IMR-90 (cell line): ENCODE measurements at places on chromosomes 3 and 15. TPM values are rescaled to one million over a fixed set of nuclear protein-coding genes. Genes with fewer than 3 reads are reported as not detected.

- H3K4me1 ChIP-seq = no peaks in the 10 kb centered on the region
- no peak overlapping the region for H3K27ac ChIP-seq
- H3K27me3 ChIP-seq = no peaks in the 10 kb centered on the region
- no peak overlapping the region for H3K4me3 ChIP-seq
- H3K36me3 ChIP-seq = no peaks in the 10 kb centered on the region
- DNase-seq = no peak
These were observed 175.1 kb upstream of the CTNNB1 start for GRCh38 chr3:41024031-41024836.

DNA sequence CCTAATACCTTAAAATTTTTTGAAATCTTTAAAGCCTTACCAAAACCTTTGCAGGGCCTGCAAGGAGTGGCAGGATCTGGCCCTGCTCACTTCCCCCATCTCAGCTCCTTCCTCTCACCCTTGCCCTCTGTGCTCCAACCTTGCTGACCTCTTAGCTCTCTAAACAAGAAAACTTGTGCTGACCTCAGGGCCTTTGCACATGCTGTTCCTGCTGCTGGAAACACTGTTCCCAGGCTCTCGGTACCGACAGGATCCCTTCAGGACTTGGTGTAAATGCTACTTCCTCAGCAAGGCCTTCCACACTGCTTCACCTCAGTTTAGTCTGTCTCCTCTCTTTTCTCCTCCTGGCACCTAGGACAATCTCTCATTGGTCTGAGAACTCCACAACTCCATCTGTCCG, 155.4 kb upstream of the IQSEC1 start:
- no peak overlapping the region for H3K27ac ChIP-seq
- H3K4me3 ChIP-seq = no peak overlapping the region
- H3K27me3 ChIP-seq = peaks cover 12% of the 10 kb centered on the region
- H3K36me3 ChIP-seq = no peaks in the 10 kb centered on the region
- DNase-seq = no peak

DNA sequence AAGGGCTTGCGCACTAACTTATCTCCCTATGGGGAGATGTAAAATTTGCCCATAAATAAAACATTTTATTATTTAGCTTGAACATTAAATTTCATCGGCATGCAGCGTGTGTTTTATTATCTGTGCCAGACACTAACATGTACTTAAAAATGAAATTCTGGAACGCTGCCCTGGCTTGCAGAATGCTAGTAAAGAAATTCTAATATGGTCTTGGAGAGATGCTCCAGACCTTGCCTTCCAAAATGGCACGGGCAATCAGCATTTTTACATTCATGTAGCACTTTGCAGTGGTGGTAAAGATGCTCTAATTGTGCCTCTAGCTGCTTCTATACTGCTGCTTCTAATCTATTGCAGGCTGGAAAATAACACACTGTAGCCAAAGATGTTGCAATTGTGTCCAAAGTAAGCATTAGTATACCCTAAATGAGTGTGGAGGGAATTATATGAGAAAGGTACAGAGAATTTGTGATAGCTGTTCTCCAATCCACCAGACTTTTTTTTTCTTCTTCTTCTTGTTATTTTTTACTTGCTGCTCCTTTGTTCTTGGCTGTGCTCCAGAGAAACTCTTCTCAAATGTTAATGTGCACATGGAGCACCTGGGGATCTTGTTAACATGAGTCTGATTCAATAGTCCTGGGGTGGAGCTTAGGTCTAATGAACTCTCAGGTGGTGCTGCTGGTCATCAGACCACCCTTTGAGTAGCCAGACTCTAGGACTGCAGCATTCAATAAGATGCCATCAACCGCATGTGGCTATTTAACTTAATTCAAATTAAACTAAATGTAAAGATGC, 47.3 kb downstream of the CRABP1 start:
- H3K4me3 ChIP-seq = no peak overlapping the region
- no peaks in the 10 kb centered on the region for H3K4me1 ChIP-seq
- peaks cover 53% of the 10 kb centered on the region for H3K27me3 ChIP-seq
- no peaks in the 10 kb centered on the region for H3K36me3 ChIP-seq
- DNase-seq = no peak

DNA sequence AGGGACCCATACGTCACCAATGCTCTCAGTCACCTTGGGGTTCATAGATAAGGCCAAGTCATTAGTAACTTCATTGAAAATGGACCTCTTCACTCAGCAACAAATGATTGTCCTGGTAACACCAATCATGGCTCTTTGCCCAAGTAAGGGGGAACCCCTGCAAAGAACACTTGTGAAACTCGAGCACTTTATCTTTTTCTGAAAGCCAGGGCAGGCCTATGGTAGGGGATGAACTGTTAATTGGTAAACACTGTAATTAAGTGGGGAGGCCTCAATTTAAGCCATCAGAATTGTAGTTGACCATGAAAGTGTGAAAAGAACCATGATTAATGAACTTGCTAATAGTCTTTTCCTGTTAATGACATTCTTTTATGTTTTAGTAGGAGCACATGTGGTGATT, 73.3 kb downstream of the ABHD5 start:
- H3K27ac ChIP-seq = no peak overlapping the region
- no peak for DNase-seq
- no peak overlapping the region for H3K4me3 ChIP-seq
- no peaks in the 10 kb centered on the region for H3K36me3 ChIP-seq
- H3K4me1 ChIP-seq = peaks cover 33% of the 10 kb centered on the region
- no peaks in the 10 kb centered on the region for H3K27me3 ChIP-seq

DNA sequence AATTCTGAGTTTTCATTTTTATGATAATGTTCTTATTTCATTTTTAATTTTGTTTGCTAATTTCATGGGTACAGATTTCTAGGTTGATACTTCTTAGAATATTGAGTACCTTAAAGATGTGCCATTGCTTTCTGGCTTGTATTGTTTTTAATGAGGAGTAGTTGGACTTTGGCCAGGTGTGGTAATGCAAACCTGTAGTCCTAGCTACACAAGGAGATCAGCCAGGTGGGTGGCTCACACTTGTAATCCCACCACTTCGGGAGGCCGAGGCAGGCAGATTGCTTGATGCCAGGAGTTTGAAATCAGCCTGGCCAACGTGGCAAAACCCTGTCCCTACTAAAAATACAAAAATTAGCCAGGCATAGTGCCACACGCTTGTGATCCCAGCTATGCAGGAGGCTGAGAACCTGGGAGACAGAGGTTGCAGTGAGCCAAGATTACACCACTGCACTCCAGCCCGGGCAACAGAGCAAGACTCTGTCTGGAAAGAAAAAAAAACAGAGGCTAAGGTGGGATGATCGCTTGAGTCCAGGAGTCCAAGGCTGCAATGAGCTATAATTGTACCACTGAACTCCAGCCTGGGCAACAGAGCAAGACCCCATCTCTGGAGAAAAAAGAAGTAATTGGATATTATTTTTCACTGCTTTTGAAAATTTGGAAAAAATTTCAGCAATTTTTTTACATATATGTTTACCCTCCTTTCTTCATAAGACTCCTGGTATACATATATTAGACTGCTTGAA, 198.0 kb downstream of the ALCAM start:
- H3K4me3 ChIP-seq = no peak overlapping the region
- peaks cover 4% of the 10 kb centered on the region; the same call in 1 of the 2 replicates for H3K36me3 ChIP-seq
- H3K4me1 ChIP-seq = no peaks in the 10 kb centered on the region
- H3K27ac ChIP-seq = no peak overlapping the region

DNA sequence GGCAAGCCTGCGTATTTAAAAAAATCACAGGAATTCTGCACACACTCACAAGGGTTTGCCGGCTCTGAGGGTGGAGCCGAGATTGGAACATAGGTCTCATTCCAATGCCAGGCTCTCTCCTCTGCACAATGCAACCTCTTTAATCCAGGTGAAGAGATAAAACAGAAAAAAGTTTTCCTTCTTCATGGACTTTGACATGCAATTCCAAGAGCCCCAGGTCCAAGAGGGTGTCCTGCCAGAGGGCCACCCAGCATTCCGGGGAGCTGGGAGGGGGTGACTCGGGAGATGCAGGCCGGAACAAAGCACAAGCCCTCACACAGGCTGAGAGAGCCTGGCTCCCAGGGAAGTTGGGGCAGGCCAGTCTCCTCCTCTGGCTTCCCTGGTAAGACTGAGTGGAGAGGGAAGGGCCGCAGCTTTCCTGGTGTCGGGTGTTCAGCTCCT, 6.7 kb upstream of the SLC12A8 start:
- no peaks in the 10 kb centered on the region; the same call in 1 of the 2 replicates for H3K27me3 ChIP-seq
- H3K4me3 ChIP-seq = no peak overlapping the region
- no peak for DNase-seq
- H3K36me3 ChIP-seq = no peaks in the 10 kb centered on the region
- H3K27ac ChIP-seq = no peak overlapping the region

- no peak overlapping the region for H3K27ac ChIP-seq
- no peaks in the 10 kb centered on the region for H3K36me3 ChIP-seq
- H3K4me1 ChIP-seq = no peaks in the 10 kb centered on the region
- no peak overlapping the region for H3K4me3 ChIP-seq
- H3K27me3 ChIP-seq = peaks cover 3% of the 10 kb centered on the region
- peak; percentile 46 for DNase-seq
These were observed 43.7 kb upstream of the ATP2C1 start for GRCh38 chr3:130850044-130850797.

GRCh38 chr15:48647962-48648361, 2.5 kb upstream of the FBN1 start:
- peaks cover 4% of the 10 kb centered on the region for H3K4me1 ChIP-seq
- no peak overlapping the region for H3K27ac ChIP-seq
- peak; percentile 56 for DNase-seq

DNA sequence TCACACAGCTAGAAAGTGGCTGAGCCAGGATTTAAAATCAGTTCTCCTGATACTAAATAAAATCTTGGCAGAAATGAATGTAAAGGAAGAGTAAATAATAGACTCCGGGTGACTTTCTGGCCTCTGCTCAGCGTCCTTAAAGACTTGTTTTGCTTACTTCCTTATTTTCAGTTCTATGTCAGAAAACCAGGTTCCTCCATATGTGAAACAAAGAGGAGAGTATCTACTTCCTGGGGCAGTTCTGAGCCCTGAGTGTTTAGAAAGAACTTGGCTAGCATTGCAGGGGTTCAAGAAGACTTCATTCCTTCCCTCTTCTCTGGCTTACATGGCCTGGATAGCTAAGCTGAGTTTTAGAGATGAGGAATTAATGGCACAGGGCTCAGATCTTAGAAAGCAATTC, 222.8 kb upstream of the TLE3 start:
- H3K4me3 ChIP-seq = no peak overlapping the region
- no peaks in the 10 kb centered on the region for H3K36me3 ChIP-seq
- no peak for DNase-seq
- H3K27me3 ChIP-seq = peaks cover 34% of the 10 kb centered on the region
- peaks cover 23% of the 10 kb centered on the region; the same call in 1 of the 2 replicates for H3K4me1 ChIP-seq

- no peaks in the 10 kb centered on the region for H3K27me3 ChIP-seq
- no peak for DNase-seq
- H3K4me3 ChIP-seq = no peak overlapping the region
- H3K27ac ChIP-seq = no peak overlapping the region
- no peaks in the 10 kb centered on the region for H3K4me1 ChIP-seq
- no peaks in the 10 kb centered on the region for H3K36me3 ChIP-seq
These were observed 161.9 kb downstream of the UBE2E2 start for GRCh38 chr3:23365066-23365465.

Gene BOC
- 5.3 and 6.8 TPM in 2 replicates for total RNA-seq

Gene KNL1
- 25.1 and 32.5 TPM in 2 replicates for total RNA-seq

Gene TF
- total RNA-seq = not detected in 2 replicates

Gene PCNP
- 34.6 and 87.5 TPM in 2 replicates for total RNA-seq

Gene LSAMP
- 7.9 and 8.1 TPM in 2 replicates for total RNA-seq

Gene C3orf20
- not detected in 2 replicates for total RNA-seq

Gene SAMD7
- not detected in 2 replicates for total RNA-seq
